ENCODE measurements at places on chromosomes 6 and 20. TPM values are rescaled to one million over a fixed set of nuclear protein-coding genes. Genes with fewer than 3 reads are reported as not detected.

CLVS2 gene
- polyA plus RNA-seq = not detected

TRIM40 gene
- not detected for polyA plus RNA-seq

DNA sequence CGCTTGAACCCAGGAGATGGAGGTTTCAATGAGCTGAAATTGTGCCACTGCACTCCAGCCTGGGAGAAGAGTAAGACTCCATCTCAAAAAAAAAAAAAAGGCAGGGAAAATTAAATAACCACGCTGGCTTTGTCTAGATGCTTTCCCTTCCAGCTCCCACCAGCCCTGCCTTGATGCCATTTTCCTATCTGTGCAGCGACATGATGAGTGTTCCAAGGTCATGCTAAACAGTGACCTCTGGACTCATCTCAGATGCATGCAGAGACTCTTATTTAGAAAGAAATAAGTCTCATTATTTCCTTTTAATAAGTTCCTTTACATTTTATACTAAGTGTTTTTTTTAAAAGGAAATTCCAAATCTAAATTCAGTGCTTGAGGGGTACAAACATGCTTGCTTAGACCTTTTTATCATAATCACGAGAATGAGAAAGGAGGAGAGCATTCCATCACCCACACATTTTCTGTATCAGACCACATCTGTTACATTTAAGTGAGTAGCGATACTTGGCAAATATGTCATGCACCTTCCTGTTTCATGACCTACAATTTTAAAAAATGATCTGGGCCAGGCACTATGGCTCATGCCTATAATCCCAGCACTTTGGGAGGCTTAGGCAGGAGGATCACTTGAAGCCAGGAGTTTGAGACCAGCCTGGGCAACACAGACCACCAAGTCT is 101.1 kb upstream of the RREB1 start:
- no peak overlapping the region for H3K4me3 ChIP-seq
- no peaks in the 10 kb centered on the region for H3K4me1 ChIP-seq
- H3K36me3 ChIP-seq = no peaks in the 10 kb centered on the region
- no peaks in the 10 kb centered on the region for H3K27me3 ChIP-seq
- no peak overlapping the region for H3K27ac ChIP-seq

- peak; percentile 50 for DNase-seq
- peak overlapping the region; percentile 88 for H3K27ac ChIP-seq
- no peaks in the 10 kb centered on the region for H3K27me3 ChIP-seq
- peaks cover 19% of the 10 kb centered on the region for H3K4me1 ChIP-seq
- peak overlapping the region; percentile 17 for H3K4me3 ChIP-seq
Measured at GRCh38 chr6:136037242-136037875, 185.9 kb downstream of the PDE7B start.

DNA sequence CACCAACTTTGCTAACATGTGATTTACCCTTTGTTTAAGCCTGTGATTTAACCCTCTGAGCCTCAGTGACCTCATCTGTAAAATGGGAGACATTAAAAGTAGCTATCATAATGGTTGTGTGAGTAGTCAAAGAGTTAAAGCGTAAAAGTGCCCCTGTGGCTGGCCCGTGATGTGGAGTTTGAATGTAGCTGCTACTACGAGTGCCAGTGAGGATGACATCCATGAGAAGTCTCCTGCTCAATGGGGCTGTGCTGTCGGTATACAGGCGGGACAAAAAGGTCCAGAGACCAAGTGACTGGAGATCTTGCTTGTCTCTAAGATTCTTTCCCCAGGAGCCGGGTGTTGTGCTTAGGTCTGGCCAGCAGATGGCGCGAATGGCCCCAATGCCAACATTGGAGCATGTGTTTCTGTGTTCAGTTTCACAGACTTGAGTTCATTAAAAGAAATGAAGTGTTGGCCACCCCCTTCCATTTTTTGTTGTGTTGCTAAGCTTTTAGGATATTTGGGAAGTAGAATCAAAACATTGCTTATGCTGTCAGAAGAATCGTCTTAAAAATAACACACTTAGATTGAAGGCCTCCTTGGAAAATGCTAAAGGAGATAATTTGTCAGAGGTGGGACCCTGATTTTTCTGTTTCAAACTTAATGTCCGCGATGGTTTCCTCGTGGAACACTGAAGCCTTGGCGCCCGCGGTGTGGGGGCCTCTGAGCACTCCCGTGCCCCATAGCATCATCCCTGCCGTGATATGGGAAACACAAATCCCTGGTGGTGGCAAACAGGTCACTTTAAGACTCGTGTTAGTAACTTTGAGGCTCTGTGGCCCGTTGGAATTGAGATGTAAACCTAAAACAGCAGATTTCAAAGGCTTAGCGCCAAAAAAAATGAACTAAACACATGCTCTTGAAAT is 9.3 kb upstream of the RBM38 start:
- peaks cover 15% of the 10 kb centered on the region for H3K4me1 ChIP-seq
- H3K27ac ChIP-seq = peak overlapping the region; percentile 58
- DNase-seq = peak; percentile 80
- no peaks in the 10 kb centered on the region for H3K27me3 ChIP-seq
- peaks cover 19% of the 10 kb centered on the region for H3K36me3 ChIP-seq

- H3K36me3 ChIP-seq = no peaks in the 10 kb centered on the region
- H3K27me3 ChIP-seq = peaks cover 29% of the 10 kb centered on the region
- no peak overlapping the region for H3K4me3 ChIP-seq
- DNase-seq = no peak
- H3K27ac ChIP-seq = no peak overlapping the region
Measured at GRCh38 chr6:160261991-160262680, 3.5 kb upstream of the SLC22A2 start.

GRCh38 chr6:98484696-98485095 is 349.7 kb upstream of the POU3F2 start:
- H3K4me3 ChIP-seq = no peak overlapping the region
- no peak for DNase-seq
- no peak overlapping the region for H3K27ac ChIP-seq
- H3K36me3 ChIP-seq = no peaks in the 10 kb centered on the region
- no peaks in the 10 kb centered on the region for H3K4me1 ChIP-seq
- H3K27me3 ChIP-seq = no peaks in the 10 kb centered on the region

- peaks cover 49% of the 10 kb centered on the region for H3K27me3 ChIP-seq
- H3K27ac ChIP-seq = no peak overlapping the region
- no peak overlapping the region for H3K4me3 ChIP-seq
- DNase-seq = no peak
Measured at GRCh38 chr20:2378893-2379292, 1.8 kb upstream of the TGM6 start.

- no peaks in the 10 kb centered on the region for H3K4me1 ChIP-seq
- DNase-seq = no peak
- H3K27me3 ChIP-seq = peaks cover 38% of the 10 kb centered on the region
- no peak overlapping the region for H3K27ac ChIP-seq
- no peak overlapping the region for H3K4me3 ChIP-seq
- H3K36me3 ChIP-seq = no peaks in the 10 kb centered on the region
Measured at GRCh38 chr6:167485186-167485978, 160.5 kb downstream of the TTLL2 start.
